NCI-H2227 treated with DMSO at 0.1 percent for 48 hours (cell line): ENCODE measurements at places on chromosomes 6 and 20.

- no peak for DNase-seq
Observed at GRCh38 chr20:46100988-46101387, 11.2 kb upstream of the NCOA5 start.

DNA sequence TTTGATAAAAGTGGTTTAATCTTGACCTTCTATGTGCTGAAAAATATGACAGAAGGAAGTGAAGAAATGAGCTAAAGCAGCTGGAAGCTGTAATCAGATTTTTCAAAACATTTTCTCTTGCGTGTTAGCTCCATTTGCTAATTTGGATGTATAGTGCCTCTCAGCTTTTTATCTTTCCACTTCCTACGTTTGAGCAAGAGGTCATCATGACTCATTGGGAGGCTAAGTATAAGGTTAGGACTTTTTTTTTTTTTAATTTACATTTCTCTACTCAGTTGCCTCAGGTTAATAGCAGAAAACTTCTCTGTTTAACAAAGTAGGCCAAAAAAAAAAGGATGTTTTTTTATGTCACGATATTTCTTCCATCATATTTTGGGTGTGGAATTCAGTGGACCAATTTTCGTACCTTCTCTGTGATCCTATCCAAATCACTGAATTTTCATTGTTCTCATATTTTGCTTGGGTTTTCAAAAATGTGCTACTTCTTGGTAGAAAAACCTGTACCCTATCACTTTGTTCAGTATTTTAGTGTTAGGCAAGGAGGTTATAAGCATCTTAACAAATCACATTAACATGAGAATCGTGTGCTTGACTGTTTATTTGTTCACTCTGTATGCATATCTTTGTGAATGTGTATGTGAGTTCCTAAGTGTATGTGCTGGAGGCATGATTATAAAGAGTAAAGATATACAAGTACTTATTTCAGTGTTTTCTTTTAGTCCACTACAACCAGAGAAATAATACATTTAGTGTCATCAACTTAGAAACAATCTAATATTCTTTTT is 1028.3 kb upstream of the EYS start:
- DNase-seq, result no peak

DNA sequence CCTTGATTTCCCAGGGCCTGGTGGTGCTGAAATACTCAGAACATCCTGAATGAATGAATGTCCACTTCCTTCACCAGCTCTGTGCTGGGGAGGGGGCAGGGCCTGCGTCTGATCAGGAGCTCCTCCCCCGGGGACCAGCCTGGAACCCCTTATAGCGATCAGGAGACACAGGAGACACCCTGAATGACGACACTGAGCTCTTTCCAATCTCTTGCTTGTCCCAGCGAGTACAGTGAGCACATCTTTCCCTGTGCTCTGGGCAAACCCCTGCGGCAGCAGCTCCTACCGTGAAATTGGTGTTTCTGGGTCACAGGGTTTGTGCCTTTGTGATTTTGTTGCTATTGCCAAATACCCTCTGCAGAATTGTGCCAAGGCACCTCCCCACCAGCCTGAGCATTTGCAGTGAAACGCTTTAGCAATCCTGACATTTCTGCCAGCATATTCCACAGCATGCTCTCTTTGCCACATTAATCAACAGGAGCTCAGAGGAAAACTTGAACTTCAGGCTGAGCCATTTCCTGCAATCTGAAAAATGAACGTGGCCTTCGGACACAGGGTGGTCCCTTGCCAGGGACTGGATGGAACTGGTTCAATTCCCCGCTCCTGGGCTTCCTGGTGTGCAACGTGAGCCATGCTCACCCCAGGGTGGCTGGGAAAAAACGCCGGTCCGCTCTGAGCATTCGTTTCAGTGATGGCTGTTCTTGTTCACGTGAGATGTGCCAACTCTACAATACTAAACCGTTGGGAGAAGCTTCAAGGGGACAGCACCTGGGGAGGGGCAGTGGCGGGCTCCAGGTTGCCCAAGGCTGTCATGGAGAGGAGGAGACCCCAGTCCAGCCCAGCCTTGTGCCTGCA is 23.1 kb upstream of the MRGBP start:
- DNase-seq, result no peak

GRCh38 chr6:169024047-169024660 is 229.5 kb downstream of the THBS2 start:
- no peak for DNase-seq

DNA sequence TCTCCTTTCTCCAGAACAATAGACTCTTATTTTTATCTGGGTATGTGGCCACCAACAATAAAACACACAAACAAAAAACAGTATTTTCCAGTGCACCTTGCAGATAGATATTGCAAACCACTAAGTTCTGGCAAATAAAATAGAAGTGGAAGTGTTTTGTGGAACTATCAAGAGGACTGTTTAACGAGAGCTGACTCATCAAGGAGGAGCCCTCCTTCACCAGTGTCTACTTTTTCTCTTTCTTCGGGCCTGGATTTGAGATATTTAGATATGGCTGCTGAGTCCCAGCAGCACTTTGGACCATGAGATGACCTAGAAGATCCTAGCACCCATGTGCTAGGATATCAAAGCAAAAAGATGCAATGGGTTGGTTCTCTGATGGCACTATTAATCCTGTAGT is 154.7 kb downstream of the AIG1 start:
- DNase-seq, result no peak

- no peak for DNase-seq
Observed at GRCh38 chr6:154487367-154488247, 22.9 kb downstream of the CNKSR3 start.
